Activated T-helper 1 cell treated with anti-CD3 and anti-CD28 coated beads, Interleukin-12 subunit alpha, Interleukin-12 subunit beta, Interleukin-2, Interleukin-4 antibody, amounts not matched to agents 30 ng/mL and 10 ng/mL and 1 ng/mL, durations not matched to agents 14 hours and 24 hours and 36 hours (primary cell): ENCODE measurements at places on chromosomes 7 and 10. TPM values are rescaled to one million over a fixed set of nuclear protein-coding genes. Genes with fewer than 3 reads are reported as not detected.

DNA sequence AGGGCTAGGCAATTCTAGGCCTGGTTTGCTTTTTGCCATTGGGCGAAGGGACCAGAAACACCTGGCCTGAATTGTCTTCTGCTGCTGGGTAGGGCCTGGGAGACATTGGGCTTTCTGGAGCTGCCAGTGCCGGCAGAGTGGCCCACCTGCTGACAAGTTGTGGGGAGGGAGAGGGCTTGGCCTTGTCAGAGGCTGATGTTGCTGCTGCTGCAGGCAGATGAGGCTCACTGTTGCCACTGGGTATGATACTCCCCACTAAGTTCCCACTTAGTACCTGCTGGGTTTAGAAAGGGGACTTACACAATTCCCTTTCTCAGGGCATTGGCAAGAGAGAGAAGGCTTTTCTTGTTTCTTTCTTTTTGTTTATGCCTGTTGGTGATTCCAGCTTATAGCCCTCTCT is 289.6 kb upstream of the NPVF start:
- H3K27ac ChIP-seq, result no peak overlapping the region
- DNase-seq, result no peak
- peaks cover 39% of the 10 kb centered on the region for H3K4me1 ChIP-seq
- peaks cover 7% of the 10 kb centered on the region for H3K36me3 ChIP-seq
- no peak overlapping the region for H3K4me3 ChIP-seq

GRCh38 chr10:97034958-97035769 is 150.6 kb downstream of the SLIT1 start:
- no peaks in the 10 kb centered on the region for H3K36me3 ChIP-seq
- peaks cover 7% of the 10 kb centered on the region for H3K27me3 ChIP-seq
- peaks cover 16% of the 10 kb centered on the region for H3K4me1 ChIP-seq
- no peak overlapping the region for H3K27ac ChIP-seq

DNA sequence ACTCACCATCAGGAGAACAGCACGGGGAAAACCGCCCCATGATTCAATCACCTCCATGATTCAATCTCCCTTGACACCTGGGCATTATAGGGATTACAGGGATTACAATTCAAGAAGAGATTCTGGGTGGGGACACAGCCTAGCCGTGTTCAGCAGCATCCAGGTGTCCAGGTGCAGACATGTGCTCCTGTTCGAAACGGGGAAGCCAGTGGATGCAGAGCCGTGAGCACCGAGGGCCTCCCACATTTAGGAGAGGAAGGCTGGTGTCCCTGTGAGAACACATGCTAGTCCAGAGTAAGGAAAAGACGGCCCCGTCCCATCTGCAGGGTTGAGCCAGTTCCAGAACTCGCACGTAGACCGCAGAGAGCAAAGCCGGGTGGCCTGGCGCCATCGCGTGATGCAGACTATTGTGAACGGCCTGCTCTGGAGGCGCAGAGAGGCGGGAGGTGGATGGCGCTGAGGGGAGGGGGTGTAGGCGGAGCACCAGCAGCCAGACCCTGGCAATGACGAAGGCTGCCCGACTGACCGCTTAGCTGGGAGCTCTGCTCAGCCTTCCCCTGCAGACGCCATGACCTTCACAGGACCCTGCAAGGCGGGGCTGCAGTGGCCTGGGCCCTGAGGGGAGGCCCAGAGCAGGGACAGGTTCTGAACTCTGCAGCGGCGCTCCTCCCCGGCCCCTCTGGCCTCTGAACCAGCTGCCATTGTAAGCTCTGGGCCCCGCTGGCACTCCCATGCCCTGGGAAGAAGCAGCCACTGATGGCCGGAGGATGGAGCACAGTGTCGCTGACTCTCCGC is 141.6 kb upstream of the TCERG1L start:
- no peak overlapping the region for H3K27ac ChIP-seq
- no peaks in the 10 kb centered on the region for H3K36me3 ChIP-seq
- DNase-seq, result no peak
- peaks cover 9% of the 10 kb centered on the region for H3K27me3 ChIP-seq
- H3K4me1 ChIP-seq, result no peaks in the 10 kb centered on the region
- H3K4me3 ChIP-seq, result no peak overlapping the region

Gene LAMB1
- not detected in 2 replicates for total RNA-seq
